ENCODE measurements at places on chromosomes 13 and 19. TPM values are rescaled to one million over a fixed set of nuclear protein-coding genes. Genes with fewer than 3 reads are reported as not detected.

The KLK3 gene
- not detected for polyA plus RNA-seq

The ZNF738 gene
- polyA plus RNA-seq, result 12.8 TPM

The KLF1 gene
- not detected for polyA plus RNA-seq

DNA sequence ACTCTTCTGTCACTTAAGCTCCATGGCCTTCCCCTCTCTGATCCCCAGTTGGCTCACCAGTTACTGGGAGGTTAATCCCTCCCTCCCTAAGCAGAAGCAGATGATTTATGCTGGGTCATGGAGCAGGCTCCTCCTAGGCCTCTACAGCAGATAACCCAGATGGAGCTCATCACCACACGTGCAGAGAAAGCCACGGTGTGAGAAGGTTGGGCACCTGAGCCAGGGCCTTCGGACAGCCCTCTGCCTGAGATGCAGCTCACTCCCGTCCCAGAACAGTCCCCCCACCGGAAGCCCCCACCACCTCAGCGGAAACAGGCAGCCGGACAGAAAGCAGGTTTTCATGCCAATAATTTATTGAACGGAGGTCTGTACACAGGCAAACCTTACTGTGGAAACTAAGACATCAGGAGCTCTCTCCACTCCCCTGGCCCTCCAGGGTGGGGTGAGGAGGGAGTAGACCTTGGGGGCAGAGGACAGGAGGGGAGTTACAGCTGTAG, 9.8 kb downstream of the ZNF526 start:
- no peak overlapping the region for H3K27ac ChIP-seq
- no peak for DNase-seq
- H3K4me3 ChIP-seq, result no peak overlapping the region
- no peaks in the 10 kb centered on the region for H3K4me1 ChIP-seq

DNA sequence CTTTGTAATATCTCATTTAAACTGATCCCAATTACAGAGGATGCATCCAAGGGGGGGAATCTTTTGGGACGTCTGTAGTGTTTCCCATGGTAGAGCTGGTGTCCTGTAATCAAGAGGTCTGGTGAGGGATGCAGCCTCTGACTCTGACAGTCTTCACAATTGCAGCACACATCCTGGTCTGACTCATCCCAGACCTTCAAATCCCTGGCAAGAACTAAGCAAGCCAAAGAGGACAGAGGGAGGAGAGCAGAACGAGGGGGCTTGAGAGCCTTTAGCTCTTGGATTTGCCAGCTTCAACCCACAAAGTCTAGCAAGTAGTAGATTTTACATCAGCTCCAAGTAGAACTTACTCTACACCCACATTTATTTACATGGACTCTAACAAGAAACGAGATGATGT, 17.3 kb upstream of the FCGBP start:
- H3K4me1 ChIP-seq, result peaks cover 5% of the 10 kb centered on the region
- H3K4me3 ChIP-seq, result no peak overlapping the region
- DNase-seq, result no peak
- no peak overlapping the region for H3K27ac ChIP-seq
- H3K27me3 ChIP-seq, result no peaks in the 10 kb centered on the region

DNA sequence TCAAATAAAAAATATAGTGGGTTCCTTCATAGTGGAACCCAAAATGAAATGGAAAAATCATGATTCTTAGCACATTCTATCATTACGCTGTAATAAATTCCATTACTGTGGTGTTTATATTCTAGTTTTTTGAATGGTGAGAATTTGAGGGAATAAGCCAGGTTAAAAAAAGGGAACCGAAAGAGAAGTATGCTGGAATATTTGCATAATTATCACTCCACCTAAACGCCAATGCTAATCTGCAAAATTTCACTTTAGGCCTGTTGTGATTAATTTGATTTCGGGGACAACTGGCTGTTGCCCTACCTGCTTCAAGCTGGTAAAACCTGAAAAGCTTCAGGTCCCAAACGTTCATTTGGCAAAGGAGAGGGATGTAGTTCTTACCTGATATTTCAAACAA, 32.1 kb upstream of the SCEL start:
- no peaks in the 10 kb centered on the region for H3K27me3 ChIP-seq
- H3K27ac ChIP-seq, result no peak overlapping the region
- H3K4me3 ChIP-seq, result no peak overlapping the region
- H3K36me3 ChIP-seq, result no peaks in the 10 kb centered on the region

DNA sequence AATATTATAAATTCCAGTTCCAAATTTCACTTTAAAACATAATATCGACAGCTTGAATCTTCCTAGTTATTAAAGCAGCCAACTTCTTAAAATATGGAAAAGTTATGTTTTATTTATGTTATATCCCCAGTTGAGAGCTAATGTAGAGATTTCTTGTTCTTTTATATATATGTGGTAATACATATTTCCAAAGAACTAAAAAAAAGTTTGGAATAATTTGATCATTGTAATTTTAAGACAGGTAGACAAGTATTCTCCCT, 781 bp upstream of the TBC1D4 start:
- no peaks in the 10 kb centered on the region for H3K27me3 ChIP-seq
- peak overlapping the region; percentile 83 for H3K4me3 ChIP-seq
- H3K36me3 ChIP-seq, result no peaks in the 10 kb centered on the region
- peaks cover 12% of the 10 kb centered on the region for H3K4me1 ChIP-seq
- peak overlapping the region; percentile 59 for H3K27ac ChIP-seq

DNA sequence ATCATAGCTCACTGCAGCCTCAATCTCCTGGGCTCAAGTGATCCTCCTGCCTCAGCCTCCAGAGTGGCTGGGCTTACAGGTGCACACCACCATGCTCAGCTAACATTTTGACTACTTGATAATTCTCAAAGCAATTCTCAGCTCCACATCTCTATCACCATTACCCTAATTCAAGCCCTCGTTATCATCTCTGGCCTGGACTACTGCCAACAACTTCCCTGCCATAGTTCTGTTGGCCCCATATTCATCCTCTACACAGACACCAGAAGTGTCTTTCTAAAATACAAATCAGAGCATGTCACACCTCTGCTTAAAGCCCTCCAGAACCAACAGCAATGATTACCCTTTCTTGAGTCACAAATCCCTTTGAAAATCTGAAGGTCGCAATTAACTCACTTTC, 7.9 kb downstream of the FLT3 start:
- H3K27me3 ChIP-seq, result peaks cover 22% of the 10 kb centered on the region
- no peaks in the 10 kb centered on the region for H3K4me1 ChIP-seq
- H3K36me3 ChIP-seq, result no peaks in the 10 kb centered on the region
- H3K27ac ChIP-seq, result no peak overlapping the region

DNA sequence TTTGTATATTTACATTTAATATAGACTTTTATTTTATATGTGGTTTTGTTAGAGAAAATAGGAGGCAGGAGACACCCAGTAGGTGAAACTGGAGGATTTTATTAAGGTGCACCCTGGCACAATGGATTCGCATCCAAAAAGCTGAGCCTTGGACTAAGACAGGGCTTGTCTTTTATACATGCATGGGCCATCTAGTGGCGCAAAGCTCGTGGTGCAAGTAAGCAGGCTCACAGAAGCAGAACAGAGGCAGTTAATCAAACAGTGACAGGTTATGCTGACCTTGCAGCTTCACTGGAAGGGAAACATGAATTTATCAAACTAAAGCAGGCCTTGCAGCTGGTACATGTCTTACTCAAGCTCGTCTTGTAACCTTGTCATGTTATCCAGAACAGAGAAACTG, 58.8 kb upstream of the ZNF681 start:
- H3K36me3 ChIP-seq, result no peaks in the 10 kb centered on the region
- H3K27ac ChIP-seq, result no peak overlapping the region
- no peaks in the 10 kb centered on the region for H3K4me1 ChIP-seq
- peak; percentile 24 for DNase-seq
- H3K4me3 ChIP-seq, result no peak overlapping the region

- no peak for DNase-seq
- H3K4me1 ChIP-seq, result no peaks in the 10 kb centered on the region
- H3K4me3 ChIP-seq, result no peak overlapping the region
- H3K27me3 ChIP-seq, result no peaks in the 10 kb centered on the region
- H3K27ac ChIP-seq, result peak overlapping the region; percentile 64
Measured at GRCh38 chr13:70755456-70755855, 647.2 kb upstream of the KLHL1 start.

- no peak overlapping the region for H3K4me3 ChIP-seq
- no peaks in the 10 kb centered on the region for H3K27me3 ChIP-seq
- H3K36me3 ChIP-seq, result no peaks in the 10 kb centered on the region
- no peak for DNase-seq
Measured at GRCh38 chr13:22320991-22321390, 650.1 kb downstream of the FGF9 start.
